Activated naive CD8-positive, alpha-beta T cell treated with anti-CD3 and anti-CD28 coated beads for 36 hours (primary cell): ENCODE measurements at places on chromosomes 7 and 10. TPM values are rescaled to one million over a fixed set of nuclear protein-coding genes. Genes with fewer than 3 reads are reported as not detected.

DNA sequence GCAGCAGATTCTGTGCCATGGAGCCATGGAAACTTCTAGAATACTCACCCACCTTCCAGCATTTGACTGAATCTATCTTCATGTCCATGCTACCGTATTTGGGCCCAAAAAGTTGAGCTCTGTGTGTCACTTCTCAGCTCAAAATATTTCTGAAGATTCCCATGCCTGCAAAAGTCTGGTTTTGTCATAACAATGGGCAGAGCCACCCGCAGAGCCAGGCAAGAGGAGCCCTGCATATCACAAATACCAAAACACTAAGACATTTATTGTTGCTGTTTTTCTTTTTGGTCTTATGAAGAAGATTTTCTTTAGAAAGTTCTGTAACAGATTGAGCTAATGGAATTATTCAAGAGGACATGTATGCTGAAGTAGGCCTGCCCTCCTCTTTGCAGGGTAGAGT lies 68.1 kb downstream of the PRTFDC1 start:
- DNase-seq = no peak

- DNase-seq = no peak
These were observed 194.3 kb downstream of the GRID1 start for GRCh38 chr10:86172301-86172700.

DNA sequence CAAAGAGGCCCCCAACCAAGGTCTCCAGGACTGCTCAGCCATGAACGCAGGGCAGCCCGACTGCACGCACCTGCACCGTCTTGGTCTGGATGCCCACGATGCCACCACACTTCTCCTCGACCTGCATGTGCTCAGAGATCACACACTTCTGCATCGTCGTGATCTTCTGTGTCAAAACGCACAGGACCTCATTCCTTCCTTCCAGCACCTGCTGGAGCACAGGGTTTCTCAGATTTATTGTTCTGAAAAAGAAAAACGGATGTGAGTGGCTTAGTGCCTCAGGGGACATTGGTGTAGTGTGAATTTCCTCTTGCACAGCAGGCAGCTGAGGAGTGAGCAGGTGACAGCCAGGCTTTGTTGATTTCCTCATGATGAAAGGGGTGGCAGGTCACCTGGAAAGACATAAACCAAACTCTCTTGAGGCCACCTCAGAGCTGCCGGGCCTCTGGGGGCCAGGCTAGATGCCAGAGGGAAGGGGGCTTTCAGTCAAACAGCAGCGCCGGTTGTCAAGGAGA lies 38.2 kb downstream of the GSDME start:
- no peak for DNase-seq

- peak; percentile 31 for DNase-seq
These were observed 12.3 kb upstream of the SLC26A3 start for GRCh38 chr7:107815254-107815882.

- DNase-seq = no peak
These were observed 23.3 kb downstream of the MYOF start for GRCh38 chr10:93458821-93459257.

DNA sequence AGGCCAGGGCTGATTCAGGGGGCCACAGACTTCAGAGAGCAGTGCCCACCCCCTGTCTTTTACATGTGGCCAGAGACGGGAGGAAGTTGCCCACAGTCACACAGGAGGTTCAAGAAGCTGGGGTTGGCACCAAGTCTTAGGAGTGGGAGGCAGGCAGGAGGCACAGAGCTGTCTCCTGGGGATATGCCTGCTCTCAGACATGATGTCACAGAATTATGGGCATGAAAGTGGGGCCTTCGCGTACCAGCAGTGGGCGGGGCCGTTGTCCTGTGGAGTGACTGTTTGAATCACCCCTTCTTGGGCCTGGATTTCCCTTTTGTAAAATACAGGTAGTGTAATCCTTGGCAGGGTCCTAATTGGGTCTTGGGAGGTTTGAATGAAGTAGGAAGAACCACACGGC lies 81.2 kb upstream of the PPIF start:
- no peak for DNase-seq

- no peak for DNase-seq
These were observed 65.6 kb upstream of the FAM171A1 start for GRCh38 chr10:15436696-15437095.

- DNase-seq = no peak
These were observed 126.8 kb downstream of the WDFY4 start for GRCh38 chr10:48811461-48811860.

GRCh38 chr7:154913638-154914307 lies 89.2 kb downstream of the PAXIP1 start:
- DNase-seq = peak; percentile 84

- DNase-seq = no peak
These were observed 87.7 kb downstream of the ST7 start for GRCh38 chr7:117041007-117041406.

DNA sequence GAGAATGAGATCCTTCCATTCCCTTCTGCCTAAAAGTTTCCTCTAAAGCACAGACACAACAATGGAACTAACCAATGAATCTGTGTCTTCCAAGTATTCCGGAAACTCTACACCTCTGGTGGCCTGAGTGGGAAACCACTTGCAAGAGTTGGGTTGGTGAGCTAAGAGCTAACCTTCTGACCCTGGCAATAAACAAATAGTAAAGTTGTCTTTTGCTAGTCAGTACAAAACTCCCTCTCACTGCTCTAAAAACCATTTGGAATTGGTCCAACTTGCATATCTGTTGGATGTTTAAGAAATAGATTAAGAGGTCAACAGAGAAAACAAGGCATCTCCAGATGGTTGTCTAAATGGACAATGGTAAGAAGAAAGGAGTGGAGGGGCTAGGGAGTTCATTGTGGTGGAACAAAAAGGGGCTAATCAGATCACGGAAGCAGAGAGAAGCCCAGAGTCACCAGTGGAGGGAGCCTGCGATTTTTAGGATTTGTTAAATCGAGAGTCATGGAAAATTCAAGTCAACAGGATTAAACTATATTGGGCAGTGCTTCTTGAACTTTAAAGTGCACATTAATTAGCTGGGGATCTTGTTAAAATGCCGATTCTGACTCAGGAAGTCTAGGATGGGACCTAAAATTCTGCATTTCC lies 192.3 kb downstream of the EVX1 start:
- no peak for DNase-seq

GRCh38 chr10:131874991-131875451 lies 25.8 kb upstream of the PPP2R2D start:
- DNase-seq = peak; percentile 60

- DNase-seq = no peak
These were observed 710.1 kb upstream of the KCND2 start for GRCh38 chr7:119562839-119563238.

DNA sequence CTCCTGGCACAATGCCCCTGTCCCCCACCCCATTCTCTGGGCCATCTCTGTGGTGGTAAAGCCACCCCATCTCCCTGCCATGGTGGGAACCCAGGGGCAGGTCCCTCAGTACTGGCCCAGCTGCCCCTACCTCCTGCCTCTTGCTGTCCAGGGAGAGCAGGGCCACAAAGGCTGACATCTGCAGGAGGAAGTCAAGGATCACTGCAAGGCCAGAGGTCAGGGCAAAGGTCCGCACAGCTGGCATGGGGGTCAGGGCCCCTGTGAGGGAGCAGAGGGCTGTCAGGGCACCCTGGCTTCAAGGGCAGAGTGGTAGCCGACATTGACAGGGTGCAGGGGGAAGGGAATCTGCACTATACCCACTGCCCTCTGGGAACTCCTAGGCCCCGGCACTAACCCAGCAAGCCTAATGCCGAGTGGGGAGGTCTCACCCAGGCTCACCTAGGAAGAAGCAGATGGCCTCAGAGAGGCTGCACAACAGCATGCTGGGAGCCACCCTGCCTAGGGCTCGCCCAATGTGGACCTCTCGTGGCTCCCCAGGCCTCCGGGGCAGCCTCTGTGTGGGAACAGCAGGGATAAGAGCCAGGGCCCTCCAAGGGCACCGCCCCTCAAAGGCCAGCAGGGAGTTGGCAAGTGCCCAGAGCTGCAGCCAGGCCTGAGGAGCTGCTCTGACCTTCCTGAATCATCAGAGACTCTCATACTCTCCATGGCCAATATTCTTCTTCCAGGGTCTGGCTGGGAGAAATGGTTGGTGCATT lies 7.7 kb downstream of the NPC1L1 start:
- no peak for DNase-seq

DNA sequence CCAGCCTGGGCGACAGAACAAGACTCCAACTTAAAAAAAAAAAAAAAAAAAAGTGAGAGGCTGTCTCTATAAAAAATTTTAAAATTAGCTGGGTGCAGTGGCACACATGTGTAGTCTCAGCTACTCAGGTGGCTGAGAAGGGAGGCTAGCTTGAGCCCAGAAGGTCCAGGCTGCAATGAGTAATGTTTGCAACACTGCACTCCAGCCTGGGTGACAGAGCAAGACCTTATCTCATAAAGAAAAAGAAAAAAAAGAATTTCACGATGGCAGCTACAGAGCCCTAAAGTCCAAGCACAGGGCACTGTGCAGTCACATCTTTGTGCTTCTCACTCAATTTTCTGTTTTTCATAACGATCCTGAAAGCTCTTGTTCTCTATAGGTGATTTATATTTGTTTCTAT lies 209.5 kb upstream of the KCTD7 start:
- no peak for DNase-seq

GRCh38 chr7:79504607-79505389 lies 51.3 kb upstream of the MAGI2 start:
- no peak for DNase-seq

DNA sequence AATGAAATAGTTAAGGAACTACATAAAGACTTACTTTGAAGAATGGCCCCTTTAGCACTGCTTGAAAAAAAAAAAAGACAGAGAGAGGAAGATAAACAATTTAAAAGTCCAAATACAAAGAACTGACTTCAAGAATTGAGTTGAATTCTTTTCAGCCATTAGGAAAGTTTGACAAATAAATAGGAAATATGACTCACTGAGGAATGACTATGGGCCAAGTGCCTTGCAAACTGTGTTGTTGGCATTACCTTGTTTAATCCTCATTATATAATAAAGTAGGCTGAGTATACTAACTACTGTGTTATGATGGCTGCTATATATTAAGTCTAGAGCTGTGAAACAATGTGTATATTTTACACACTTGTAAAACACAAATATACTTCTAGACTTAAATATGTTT lies 151.1 kb downstream of the ELMO1 start:
- DNase-seq = no peak

DNA sequence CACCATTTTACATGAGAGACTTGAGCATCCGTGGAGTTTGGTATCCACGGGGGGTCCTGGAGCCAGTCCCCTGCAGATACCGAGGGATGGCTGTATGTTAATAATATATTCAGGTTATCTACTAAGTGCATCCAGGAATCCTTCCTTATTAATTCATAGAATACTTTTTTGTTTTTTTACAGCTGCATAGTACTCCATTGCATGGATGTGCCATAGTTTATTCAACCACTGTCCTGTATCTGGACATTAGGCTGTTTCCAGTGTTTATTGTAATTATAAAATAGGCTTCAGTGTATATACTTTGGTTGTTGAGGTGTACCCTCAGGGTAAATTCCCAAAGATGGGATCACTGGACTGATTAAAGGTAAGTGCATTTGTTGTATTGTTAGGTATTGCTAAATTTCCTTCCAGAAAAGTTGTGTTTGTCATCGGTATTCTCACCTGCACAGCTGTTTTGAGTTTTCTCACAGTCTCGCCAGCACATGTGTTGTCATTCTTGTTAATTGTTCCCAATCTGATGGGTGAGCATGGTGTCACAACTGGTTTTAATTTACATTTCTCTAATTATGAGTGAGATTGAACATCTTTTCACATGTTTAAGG lies 55.1 kb downstream of the INPP5F start:
- no peak for DNase-seq

- DNase-seq = no peak
These were observed 176.9 kb downstream of the ARHGAP12 start for GRCh38 chr10:31751738-31752080.

- DNase-seq = no peak
These were observed 389.4 kb upstream of the AUTS2 start for GRCh38 chr7:69208848-69209247.

Gene KDM7A
- 7.5 TPM for total RNA-seq

Gene DKK1
- total RNA-seq = not detected

Gene LHFPL3
- total RNA-seq = not detected

Gene CRHR2
- not detected for total RNA-seq

Gene POT1
- 32.3 TPM for total RNA-seq

Gene WEE2
- total RNA-seq = not detected

Gene MSMB
- not detected for total RNA-seq

Gene TMEM178B
- 0.21 TPM for total RNA-seq

Gene SAP25
- 6.0 TPM for total RNA-seq

Gene CALHM3
- not detected for total RNA-seq

Gene SEMA3E
- not detected for total RNA-seq

Gene MYH16
- total RNA-seq = not detected

Gene TAS2R41
- not detected for total RNA-seq
